Stimulated activated CD8-positive, alpha-beta memory T cell treated with anti-CD3 and anti-CD28 coated beads, Interleukin-12 subunit alpha, Interleukin-12 subunit beta, amount 100 ng/mL, for 1 hour (primary cell): ENCODE measurements at places on chromosomes 16 and 17.

- peak; percentile 34 for DNase-seq
These were observed 3.8 kb downstream of the IL21R start for GRCh38 chr16:27405546-27406451.

DNA sequence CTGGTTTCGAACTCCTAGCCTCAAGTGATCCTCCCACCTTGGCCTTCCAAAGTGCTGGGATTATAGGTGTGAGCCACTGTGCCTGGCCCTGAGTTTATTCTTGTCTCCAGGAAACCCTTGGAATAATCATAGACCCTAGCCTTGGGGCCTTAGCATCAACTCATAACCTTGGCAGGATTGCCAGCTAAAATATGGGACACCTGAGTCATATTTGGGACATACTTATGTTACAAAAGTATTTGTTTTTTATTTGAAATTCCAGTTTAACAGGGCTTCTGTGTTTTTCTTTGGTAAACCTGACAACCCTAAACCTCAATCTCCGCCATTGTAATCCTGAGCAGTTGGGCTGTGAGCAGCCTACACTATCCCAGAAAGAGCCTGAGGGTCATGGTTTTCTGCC lies 28.6 kb upstream of the TNS4 start:
- DNase-seq: no peak

DNA sequence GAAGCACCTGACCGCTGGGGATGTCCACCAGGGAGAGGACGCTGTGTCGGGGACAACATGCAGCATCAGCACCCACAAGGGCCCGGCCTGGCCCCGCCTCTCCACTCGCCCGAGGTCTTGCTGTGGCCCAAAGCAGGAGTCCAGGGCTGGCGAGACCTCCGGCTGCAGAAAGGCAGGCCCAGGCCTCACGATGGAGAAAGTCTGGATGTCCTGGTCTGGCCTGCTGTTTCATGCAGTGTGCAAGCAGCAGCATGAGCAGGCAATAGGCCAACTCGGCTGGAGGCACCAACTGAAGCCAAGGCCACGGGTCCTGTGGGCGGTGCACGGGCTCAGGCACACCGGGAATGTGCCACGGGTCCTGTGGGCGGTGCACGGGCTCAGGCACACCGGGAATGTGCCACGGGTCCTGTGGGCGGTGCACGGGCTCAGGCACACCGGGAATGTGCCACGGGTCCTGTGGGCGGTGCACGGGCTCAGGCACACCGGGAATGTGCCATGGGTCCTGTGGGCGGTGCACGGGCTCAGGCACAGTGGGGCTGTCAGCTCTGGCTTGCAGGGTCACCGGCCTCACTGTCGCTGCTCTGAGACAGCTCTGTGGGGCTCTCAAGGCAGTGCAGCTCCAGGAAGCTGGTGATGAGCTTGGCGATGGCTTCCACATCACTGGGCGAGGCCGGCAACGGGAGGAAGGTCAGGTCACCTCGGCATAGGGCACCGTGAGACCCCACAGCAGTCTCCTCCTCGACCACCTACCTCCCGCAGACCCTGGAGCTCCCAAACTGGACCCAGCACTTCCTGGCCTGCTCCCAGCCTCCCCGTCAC lies 6.9 kb downstream of the CYBC1 start:
- DNase-seq: no peak

DNA sequence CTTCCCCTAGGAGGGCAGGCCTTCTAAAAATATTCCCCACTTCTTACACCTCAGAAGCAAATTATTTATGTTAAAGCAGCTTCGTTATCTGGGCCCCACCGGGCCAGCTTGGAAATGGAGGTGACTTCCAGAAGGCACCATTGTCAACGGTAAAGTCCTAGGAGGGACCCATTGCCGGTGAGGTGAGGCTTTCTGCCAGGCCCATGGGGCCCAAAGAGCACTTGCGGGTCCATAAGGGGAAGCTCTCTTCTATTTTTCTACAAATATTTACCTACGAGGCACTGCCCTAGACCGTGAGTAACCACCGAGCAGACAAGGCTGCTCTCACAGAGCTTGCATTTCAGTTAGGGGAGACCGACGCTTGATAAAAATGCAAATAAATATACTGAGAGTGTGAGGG lies 41.5 kb downstream of the C16orf78 start:
- DNase-seq: no peak

DNA sequence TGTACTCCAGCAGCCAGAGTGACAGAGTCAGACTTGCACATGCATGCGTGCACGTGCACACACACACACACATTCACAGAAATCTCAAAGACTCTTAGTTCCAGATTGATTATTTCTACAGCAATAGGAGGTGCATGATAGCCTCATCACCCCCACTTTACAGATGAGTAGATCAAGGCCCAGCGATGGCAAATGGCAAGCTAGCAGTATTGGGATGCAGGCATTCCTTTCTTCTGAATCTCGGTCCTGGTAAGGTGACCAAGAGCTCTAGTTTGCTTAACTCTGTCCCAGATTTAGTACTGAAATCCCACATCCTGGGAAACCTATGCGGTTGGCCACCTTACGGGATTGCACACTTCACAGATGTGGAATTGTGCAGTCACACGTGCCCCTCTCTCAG lies 38.6 kb downstream of the ITGAM start:
- no peak for DNase-seq

DNA sequence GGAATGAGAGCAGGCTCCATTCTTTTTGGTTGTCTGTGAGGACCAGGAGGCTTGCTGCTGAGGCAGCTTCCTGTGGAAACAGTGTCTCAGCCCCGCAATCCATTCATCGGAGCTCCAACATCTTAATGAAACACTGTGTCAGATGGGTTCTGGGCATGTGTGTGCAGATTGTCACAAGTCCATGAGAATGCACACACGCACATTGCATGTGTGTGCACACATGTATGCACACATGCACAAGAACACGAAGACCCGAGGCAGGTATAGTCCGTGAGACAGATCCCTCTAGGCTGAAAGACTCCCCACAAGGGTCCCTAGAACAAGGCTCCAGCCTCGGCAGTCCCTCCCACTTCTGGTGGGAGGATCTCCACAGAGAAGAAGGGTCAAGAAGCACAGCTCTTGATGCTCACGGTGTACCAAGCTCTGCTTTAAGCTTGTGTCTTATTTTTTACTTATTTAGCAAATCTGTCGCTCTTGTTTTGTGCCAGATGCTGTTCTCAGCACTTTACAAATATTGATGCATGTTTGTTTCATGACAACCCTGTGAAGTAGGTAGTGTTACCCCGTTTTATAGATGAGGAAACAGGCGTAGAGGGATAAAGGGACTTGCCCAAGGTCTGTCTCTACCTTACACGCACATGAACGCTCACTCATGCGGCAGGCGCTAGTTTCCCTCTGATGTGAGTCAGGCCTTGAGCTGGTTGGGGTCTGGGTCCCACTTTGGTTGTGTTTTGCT lies 213.1 kb downstream of the SEC14L1 start:
- no peak for DNase-seq

GRCh38 chr16:65532258-65532657 lies 410.4 kb upstream of the CDH11 start:
- DNase-seq: no peak

DNA sequence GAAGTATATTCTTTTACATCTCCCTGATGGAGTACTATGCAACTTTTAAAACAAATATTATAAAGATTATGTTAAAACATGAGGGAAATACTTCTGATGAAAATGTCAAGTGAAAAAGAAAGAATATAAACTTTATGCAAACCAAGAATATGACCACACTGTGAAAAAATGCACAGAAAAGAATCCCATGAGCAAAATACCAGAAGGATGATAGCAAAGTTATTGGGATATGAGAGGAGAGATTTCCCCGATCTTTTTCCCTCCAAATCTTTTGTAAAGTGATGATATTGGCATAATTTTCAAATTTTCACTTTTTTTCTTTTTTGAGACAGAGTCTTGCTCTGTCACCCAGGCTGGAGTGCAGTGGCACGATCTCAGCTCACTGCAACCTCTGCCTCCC lies 36.6 kb upstream of the SMURF2 start:
- no peak for DNase-seq

- peak; percentile 53 for DNase-seq
These were observed 26.2 kb upstream of the PIK3R5 start for GRCh38 chr17:8991514-8992285.

GRCh38 chr17:30597776-30598288 lies 120.6 kb downstream of the GOSR1 start:
- no peak for DNase-seq

DNA sequence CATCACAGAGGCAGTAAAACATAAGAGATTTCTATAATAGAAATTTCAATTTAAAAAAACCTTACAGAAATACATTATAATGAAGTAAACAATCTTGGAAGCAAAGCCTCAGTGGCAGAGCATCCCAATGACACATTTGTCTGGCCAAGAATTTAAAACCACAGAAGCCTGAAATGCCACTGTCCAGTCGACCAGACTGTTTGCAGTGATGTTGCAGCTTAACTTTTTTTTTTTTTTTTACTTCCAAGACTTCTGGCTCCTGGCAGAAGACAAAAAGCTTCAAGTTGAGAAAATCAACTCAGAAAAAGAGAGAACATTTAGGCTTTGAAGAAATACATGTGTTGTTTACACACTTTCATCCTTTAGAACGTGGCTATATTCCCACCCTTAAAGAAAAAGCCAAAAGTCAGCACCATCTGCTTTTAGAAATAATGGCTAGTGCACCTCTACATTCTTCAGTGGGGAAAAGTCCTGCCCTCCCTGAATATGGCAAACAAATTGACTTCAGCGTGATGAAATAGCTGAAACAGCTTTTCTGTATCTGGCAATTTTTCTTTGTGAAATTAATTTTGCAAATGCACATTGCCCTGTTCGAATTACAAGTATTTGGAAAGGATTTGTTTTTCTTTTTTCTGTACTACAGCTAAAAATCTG lies 205.5 kb upstream of the MON1B start:
- no peak for DNase-seq

GRCh38 chr16:17076092-17076754 lies 394.5 kb downstream of the XYLT1 start:
- DNase-seq: no peak

- DNase-seq: no peak
These were observed 5.5 kb downstream of the TBKBP1 start for GRCh38 chr17:47699536-47699840.

DNA sequence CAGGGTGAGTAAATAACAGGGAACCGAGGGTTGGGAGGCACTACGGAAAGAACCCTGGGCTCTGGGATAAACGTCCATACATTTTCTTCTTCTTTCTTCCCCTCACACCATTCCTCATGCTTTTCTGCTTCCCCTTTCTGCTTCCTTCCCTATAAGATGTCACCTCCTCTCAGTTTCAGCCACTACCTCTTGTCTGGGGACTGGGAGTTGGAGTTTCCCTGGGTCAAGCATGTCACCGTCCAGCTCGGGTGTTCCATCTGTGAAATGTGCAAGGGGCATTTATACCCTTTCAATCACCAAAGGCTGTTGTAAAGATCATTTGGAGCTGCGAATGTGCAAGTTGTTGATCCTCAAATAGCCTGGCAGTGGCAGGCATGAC lies 17.5 kb upstream of the CCL22 start:
- no peak for DNase-seq

DNA sequence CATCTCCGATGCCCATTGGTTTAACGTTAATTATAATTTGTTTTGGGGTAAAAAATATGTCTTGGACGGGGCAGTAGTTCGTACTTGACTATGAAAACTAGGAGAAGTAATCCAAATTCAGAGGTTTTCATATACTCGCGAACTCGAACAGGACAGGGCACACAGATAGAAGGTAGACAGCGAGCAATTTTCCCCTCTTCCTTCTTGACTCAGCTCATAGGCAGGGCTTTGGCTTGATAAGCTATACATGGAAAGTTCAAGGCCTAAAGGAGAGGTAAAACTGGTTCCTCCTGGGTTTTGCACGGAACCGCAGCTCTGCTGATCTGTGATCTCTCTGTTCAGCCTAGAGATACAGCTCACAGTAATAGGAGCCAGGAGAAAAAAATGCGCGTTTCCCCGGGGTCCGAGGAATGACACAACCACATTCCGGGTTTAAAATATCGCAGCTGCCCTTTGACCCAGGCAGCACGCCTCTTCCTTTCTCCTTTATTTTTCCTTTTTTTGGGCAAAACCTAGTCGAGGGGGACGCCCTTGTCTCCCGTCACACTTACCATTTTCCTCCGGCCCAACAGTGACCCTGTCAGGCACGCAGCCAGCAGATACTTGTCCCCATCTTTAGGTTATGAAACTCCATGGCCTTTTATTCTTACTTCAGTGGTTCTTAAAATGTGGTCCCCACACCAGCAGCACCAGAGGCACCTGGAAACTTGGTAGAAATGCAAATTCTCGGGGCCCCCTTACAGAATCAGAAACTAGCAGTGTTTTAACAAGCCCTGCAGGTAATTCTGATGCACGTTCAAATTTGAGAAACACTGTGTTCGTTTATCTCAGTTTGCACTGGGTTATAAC lies 1.7 kb upstream of the LASP1 start:
- DNase-seq: no peak

DNA sequence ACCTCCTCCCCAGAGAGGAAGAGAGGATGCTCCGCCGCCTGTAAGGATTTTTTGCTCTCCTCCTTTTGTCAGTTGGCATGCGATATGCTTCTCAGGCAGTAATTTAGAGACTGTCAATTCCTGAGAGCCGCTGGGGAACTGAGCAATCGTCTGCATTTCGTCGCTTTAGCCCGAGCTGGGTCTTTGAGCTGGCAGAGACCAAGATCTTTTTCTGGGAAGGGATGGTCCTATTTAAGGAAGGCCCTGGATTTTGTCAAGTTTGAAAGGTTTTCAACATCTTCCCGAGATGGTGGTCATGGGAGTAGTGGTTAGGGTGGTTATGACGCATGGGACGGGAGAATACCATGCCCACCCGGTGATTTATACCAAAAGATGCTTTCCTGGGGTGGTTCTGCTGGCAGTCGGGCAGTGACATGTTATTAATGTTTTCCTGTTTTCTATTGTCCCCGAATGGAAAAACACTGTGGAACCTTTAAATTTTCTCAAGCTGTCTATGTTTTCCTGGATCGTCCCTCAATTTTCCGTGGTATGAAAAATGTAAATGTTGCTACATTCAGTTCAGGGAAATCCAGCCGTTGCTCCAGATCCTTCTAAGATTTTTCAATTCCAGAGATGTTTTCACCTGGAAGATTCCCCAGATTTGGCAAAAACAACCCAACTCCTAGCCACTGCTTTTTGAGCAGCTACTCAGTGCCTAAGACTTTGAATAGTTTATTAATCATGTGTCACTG lies 586.4 kb downstream of the MAF start:
- DNase-seq: no peak

DNA sequence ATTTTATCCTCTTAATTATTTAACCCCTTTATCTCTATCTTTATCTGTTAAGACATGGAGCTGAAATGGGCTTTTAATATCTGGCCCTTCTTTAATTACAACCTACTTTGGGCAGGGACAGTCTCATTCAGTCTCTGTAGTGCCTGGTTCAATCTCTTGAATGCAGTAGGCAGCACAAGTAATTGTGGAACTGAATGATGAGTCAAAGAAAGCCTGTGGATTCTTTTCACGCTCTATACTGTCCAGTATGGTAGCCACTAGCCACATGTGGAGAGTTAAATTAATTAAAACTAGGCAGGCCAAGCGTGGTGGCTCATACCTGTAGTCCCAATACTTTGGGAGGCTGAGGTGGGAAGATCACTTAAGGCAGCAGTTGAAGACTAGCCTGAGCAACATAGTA lies 9.3 kb downstream of the BPTF start:
- DNase-seq: no peak

GRCh38 chr17:81382851-81383250 lies 12.4 kb upstream of the BAHCC1 start:
- DNase-seq: no peak
